ENCODE measurements at places on chromosomes 6 and 20. TPM values are rescaled to one million over a fixed set of nuclear protein-coding genes. Genes with fewer than 3 reads are reported as not detected.

Gene KHDC1L
- total RNA-seq: not detected

Gene CCN5
- total RNA-seq: under 0.01 TPM

Gene ZBTB46
- total RNA-seq: 4.8 TPM

Gene SLC52A3
- not detected for total RNA-seq

Gene SIRPA
- total RNA-seq: 9.9 TPM

Gene SLC44A4
- total RNA-seq: not detected

Gene ABHD16B
- not detected for total RNA-seq

Gene HLA-DRB1
- 3.7 TPM for total RNA-seq

Gene C4B
- total RNA-seq: 1.9 TPM

Gene GLP1R
- total RNA-seq: under 0.01 TPM

Gene CLVS2
- total RNA-seq: not detected

All from regular cardiac myocyte (primary cell).